ENCODE measurements at places on chromosomes 5 and 9.

GRCh38 chr9:75504721-75505120 lies 385.8 kb upstream of the PCSK5 start:
- DNase-seq: no peak

- no peak for DNase-seq
Observed at GRCh38 chr5:138095100-138095907, 11.5 kb downstream of the WNT8A start.

- peak; percentile 28 for DNase-seq
Observed at GRCh38 chr5:120614531-120615180, 150.6 kb downstream of the PRR16 start.

DNA sequence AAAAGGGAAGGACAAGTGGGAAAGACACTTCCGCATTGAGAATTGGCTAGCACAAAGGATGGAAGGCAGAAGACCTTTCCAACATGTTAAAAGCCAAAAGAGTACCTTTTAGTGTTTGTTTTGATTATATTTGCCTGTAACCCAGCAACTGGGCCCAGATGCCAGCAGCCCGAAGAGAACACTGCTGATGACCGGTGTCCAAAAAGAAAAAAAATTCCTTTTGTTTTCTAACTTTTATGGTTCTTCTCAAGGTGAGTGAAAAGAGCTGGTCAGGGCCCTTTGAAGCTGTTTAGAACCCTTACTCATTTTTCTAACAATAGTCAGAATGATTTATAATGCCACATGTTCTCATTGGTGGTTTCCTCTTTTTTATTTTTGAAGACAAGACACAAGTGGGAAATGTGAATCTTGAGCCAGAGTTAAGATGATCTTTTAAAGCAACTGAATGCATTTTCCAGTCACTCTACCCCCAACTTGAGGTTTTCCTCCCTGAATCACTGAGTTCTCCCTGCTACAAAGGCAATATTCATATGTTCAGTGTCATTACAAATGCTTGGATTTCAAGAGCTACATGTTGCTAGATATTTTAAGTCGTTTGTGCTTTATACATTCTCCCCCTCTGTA lies 32.3 kb upstream of the ZNF462 start:
- no peak for DNase-seq

DNA sequence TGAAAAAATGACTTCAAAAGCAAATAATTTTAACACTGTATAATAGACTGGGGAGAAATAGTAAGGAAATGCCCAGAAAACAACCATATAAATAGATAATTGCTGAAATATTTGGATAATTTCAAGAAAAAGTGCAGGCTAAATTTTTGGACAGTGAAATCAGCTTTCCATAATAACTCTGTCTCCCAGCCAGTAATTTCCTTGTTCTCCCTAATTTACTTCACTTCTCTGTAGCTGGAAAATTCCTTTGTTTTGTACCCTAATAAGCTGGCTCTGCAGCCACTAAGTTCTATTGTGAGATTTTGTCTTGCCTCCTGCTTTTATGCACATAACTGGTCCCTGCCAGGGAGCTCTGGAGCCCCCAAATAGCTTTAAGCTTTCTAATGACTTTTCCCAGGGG lies 27.7 kb downstream of the PRDM6 start:
- no peak for DNase-seq

GRCh38 chr9:87195306-87195705 lies 248.0 kb upstream of the GAS1 start:
- DNase-seq: no peak

- DNase-seq: no peak
Observed at GRCh38 chr5:107951309-107951708, 280.6 kb upstream of the EFNA5 start.

- no peak for DNase-seq
Observed at GRCh38 chr9:133202145-133202513, 6.9 kb downstream of the OBP2B start.

GRCh38 chr5:85646036-85646435 lies 971.7 kb upstream of the COX7C start:
- no peak for DNase-seq

- peak; percentile 25 for DNase-seq
Observed at GRCh38 chr5:9622971-9623421, 7.2 kb downstream of the TAS2R1 start.
